ENCODE measurements at places on chromosomes 5 and 9. TPM values are rescaled to one million over a fixed set of nuclear protein-coding genes. Genes with fewer than 3 reads are reported as not detected.

The OTULINL gene
- polyA plus RNA-seq, result 10.3 TPM

The CD180 gene
- 0.87 TPM for polyA plus RNA-seq

The ADAMTS16 gene
- 87.3 TPM for polyA plus RNA-seq

The PCDH12 gene
- polyA plus RNA-seq, result 17.0 TPM

The GKAP1 gene
- 18.8 TPM for polyA plus RNA-seq

The VCP gene
- 270 TPM for polyA plus RNA-seq

The TMEM252 gene
- polyA plus RNA-seq, result 6.4 TPM

The DNAJC18 gene
- polyA plus RNA-seq, result 32.5 TPM

The LCN1 gene
- not detected for polyA plus RNA-seq

The ADAMTSL1 gene
- 11.3 TPM for polyA plus RNA-seq

The PTGS1 gene
- polyA plus RNA-seq, result 6.3 TPM

The ZNF367 gene
- polyA plus RNA-seq, result 8.4 TPM

The PRDM9 gene
- not detected for polyA plus RNA-seq

The SOHLH1 gene
- polyA plus RNA-seq, result not detected

- DNase-seq, result no peak
Measured at GRCh38 chr9:136229096-136230065, 16.2 kb downstream of the QSOX2 start.

- DNase-seq, result no peak
Measured at GRCh38 chr5:155144956-155145355, 131.4 kb downstream of the KIF4B start.

- DNase-seq, result no peak
Measured at GRCh38 chr5:84381502-84382362, 2.9 kb downstream of the EDIL3 start.

DNA sequence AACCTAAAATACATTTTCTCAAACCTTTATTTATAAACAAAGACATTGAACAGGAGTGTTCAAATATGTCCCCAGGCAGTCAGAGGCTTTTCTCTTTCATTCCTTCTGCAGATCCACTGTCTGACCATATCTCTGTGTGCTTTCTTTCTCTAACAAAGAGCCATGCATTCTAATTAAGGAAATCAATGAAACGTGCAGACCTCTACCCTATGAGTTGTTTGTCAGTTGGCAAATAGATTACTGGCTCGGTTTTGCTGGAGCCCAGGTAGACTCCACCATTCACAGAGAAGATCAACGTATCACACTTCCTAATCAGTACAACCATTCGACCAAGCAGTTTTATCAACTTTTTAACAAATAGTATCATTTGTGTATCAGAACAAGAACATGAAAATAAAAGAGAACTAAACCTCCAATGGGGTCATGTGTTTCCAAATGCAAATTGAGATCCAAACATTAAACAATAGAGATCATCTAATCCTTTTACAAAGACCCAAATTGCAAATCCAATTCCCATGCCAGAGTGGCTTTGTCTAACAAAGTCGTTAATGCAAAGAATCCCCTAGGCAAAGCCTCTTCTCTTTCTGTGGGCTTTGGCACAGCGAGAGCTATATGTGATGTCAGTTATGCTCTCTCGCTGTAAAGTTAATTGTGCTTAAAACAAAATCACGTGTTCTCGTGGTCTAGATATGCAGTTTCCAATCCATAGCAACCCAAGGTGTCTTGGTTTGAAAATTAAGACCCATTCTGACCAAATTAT is 16.8 kb downstream of the KLF4 start:
- no peak for DNase-seq

- DNase-seq, result no peak
Measured at GRCh38 chr9:118170032-118170955, 466.1 kb downstream of the TLR4 start.

- DNase-seq, result no peak
Measured at GRCh38 chr5:144187699-144188294, 17.1 kb downstream of the KCTD16 start.

GRCh38 chr9:3986060-3986459 is 313.8 kb downstream of the GLIS3 start:
- no peak for DNase-seq

DNA sequence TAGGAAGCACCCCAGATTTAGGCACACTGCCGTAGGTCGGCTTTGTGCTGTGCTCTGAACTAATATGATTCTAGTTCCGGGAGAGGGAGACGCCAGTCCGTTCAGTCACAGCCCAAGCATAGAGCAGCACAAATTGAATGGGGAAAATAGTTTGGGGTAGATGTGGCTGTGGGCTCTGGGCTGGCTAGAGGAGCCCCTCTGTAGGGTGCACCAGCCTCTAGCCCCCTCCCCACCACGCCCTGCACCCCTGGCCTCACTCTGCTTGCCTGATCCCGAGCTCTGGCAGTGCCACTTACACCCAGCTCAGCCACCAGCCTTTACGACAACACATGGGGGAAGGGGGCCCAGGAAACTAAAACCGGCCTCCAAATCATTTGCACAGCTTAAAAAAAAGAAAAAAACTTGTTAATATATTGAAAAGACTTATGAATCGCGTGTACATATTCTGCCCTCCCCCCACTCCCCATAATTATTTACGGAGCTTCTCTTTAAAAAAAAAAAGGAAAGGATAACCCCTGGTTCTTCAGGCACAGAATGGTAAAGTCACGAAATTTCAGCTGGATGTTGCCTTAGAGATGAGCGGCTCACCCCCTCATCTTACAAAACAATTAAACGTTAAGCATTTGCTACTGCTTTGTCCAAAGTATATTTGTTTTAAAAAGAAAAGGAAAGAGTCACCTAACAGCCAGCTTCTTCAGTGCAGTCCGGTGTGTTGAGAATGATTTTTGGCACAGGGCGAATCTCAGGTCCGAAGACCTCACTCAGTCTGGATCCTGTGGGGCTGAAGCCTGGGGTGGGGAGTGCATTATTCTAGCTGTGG is 3.5 kb downstream of the LMX1B start:
- DNase-seq, result no peak

DNA sequence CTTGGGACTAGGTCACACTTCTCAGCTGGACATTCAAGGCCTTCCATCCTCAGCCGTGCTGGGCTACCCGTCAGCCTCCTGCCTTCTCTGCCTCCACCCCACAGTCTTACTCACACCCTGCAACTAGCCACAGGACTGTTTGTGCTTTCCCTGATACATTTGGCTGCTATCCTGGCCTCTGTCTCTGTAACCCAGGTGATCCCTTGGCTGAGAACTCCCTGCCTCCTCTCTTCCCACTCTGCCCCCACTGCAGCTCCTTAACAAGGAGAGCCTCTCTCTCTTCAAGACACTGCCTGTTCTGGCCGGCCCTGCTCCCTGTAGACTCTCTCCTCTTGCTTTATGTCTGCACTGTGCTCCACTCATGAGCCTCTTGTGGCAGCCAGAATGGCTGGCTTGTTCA is 120.6 kb downstream of the MSX2 start:
- DNase-seq, result no peak

GRCh38 chr5:158648631-158649030 is 451.1 kb downstream of the EBF1 start:
- DNase-seq, result no peak

- DNase-seq, result no peak
Measured at GRCh38 chr5:60809891-60810425, 34.1 kb downstream of the ELOVL7 start.

DNA sequence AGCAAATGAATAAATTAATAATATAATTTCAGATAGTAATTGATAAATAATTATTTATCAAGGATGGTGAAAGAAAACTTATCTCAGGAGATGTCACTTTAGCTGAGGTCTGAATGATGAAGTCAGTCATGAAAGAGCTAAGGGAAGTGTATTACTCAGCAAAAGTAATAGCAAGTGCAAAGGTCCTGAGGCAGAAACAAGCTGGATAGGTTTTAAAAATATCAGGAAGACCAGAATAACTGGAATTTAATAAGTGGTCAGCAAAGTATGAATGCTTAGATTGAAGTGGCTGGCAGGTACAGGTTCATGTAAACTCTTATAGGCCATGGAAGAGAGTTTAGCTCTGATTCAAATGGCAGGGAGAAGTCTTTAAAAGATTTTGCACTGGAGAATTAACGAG is 1.0 kb upstream of the NMUR2 start:
- no peak for DNase-seq

DNA sequence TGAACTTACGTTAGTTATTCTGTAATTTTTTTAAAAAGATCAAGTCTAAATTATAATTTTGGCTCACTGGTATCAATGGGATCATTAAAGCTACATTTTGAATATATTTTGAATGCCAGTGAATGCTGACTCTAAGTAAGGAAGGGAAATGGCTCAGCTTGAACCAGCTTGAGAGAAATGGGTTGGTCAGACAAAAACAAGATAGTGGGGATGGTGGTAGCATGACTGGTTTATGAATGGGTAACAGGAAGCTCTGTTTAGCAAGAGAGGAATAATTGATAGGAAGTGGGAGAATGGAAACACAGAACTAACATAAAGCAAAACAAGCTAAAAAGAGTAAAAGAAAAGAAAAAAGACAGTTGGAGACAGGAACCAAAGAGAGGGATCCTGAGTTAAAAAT is 220.2 kb downstream of the ADAMTS6 start:
- DNase-seq, result no peak

GRCh38 chr9:69028754-69029153 is 6.8 kb upstream of the FXN start:
- DNase-seq, result no peak

GRCh38 chr5:90866333-90866732 is 307.7 kb downstream of the ADGRV1 start:
- DNase-seq, result peak; percentile 17

- DNase-seq, result peak; percentile 33
Measured at GRCh38 chr5:75681125-75681830, 36.0 kb downstream of the POC5 start.

DNA sequence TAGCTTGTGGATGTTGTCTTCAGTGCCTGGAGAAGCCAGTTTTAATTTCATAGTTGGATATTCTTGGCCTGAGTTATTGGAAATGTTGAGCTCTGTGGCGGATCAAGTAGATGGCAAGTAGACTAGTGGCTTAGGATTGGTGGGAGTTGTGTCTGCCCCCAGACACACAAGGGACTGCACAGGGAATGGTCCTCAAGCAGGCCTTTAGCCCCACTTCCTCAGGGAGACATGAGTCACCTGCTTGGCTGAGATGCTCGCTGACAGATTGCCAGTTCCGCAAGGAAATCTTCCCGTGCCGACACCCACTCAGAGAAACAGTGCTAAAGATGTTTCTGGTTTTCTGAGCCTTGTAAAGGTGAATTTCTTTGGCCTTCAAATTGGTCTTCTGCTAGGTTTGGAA is 18.8 kb upstream of the CATSPER3 start:
- DNase-seq, result no peak

DNA sequence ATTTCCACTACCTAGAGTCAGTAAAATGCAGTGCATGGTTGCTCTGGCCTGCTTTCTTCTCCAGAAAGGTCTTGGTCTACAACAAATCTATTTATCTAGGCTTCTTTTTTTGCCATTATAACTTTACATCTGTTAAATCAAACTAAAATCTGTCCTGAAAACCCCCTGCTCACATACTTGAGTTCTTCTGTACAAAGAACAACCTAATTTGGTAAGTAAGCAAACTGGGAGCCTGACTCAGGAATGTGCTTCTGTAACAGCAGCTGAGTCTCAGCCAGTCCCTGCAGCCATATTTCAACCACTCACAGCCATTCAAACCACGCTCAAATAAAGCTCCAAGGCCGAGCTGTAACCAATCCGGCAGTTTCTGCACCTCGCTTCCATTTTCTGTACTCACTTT is 95.8 kb downstream of the PLPP1 start:
- DNase-seq, result peak; percentile 57

- no peak for DNase-seq
Measured at GRCh38 chr5:61906820-61907219, 399.2 kb upstream of the KIF2A start.

DNA sequence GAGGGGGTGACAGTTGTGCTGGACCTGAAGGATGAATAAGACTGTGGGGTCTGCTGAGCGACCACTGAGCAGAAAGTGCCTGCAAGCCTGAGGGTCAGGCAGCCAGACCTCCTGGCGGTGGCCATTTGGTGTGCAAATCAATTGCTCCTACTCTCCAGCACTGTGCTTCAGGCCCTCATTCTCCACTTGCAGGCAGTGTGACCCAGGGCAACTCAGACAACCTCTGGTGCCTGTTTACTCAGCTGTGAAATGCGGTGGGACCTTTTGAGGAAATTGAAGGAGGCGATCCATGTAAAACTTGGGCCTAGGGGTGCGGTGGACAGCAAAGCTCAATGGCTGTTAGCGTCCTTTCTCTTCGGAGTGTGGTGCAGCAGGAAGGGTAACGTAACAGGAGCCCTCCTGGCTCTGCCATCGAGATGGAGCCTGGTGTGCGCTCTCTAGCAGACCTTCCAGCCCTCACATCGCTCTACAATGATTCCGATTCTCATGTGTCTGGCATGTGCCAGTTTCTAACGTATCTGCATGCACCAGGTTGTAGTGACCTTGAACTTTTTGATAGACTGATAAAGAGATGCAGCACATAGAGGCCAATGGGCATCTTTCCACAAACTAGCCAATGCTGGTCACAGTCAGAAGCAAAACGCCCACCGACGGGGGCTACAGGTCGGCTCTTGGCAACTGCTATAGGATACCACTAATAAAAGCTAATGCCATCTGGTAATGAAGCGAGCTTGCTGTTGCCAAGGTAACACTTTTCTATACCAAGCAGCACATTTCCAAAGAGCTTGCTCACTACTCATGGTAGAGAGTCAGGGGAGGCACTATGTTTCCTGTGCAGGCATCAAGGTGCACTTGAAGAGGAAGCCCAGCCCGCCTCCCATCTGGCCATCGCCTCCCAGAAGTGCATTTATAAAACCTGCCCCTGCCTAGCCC is 159.7 kb upstream of the RAPGEF1 start:
- no peak for DNase-seq

DNA sequence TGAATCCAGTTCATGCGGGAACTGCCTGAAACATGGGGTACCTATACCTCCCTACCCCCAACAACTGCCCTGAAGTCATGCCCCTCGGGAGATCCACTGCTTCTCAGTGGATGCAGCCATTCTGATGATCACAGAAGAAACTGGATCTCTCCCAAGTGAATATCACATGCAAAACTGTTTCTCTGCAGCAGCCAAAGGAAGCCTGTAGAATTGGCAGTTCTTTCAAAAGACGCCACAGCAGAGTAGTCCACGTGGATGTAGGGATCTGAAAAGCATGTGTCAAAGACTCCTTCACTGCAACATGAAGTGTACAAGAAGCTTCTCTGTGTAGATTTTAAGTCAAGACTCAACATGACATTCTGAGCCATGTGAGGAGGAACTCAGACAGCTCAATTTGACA is 286.7 kb downstream of the NR3C1 start:
- DNase-seq, result no peak

DNA sequence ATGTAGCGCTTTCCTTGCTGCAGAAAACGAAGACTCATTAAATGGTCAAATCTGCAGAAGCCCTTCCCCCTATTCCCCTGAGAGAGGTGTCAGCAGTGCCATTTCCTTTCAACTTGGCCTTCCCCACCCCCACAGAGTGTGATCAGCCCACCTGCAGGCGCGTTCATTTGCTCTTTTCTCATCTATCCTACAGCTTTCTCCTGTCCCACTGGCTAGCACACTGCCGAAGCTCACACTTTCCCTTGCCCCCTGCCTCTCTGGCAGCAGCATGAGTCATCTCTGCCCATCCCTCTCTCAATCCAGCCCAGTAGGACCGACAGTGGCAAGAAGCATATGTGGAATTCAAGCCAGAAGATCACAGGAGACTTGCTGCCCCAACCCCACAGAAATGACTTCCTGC is 213.8 kb downstream of the FAM114A2 start:
- DNase-seq, result no peak

- DNase-seq, result no peak
Measured at GRCh38 chr5:24163091-24163490, 481.7 kb downstream of the CDH10 start.

- no peak for DNase-seq
Measured at GRCh38 chr5:109242518-109242917, 167.3 kb downstream of the PJA2 start.

All from right renal cortex interstitium (tissue), 3 donors.